ENCODE measurements at places on chromosomes 2 and 18.

- no peak for DNase-seq
Measured at GRCh38 chr2:202037086-202037485, 3.4 kb downstream of the FZD7 start.

DNA sequence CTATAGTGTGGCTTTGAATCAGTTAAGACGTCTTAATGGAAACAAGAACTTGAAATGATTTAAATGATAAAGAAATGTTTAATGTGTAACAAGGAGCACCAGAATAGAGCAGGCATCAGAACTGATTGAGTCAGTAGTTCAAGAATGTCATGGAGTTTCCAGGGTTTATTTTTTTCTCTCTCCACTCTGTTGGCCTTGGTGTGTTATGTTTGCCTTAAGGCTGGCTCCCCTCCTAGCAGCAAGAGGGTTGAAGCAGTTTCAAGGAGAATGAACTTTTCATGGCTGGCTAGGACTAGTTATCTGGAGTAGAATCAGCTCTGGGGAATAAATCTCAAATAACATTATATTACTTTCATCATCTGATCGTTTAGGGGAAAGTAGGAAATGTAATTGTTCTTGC is 13.4 kb upstream of the GLS start:
- DNase-seq, result no peak

DNA sequence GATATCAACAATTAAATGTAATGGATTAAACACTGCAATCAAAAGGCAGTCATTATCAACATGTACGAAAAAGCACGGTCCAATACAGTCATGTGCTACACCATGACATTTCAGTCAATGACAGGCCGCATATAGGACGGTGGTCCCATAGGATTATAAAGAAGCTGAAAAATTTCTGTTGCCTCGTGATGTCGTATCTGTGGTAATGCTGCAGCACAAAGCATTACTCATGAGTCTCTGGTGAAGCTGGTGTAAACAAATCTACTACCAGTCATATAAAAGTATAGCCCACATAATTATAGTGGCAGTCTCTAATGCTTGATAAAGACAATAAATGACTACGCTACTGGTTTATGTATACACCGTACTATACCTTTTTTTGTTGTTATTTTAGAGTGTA is 58.4 kb downstream of the RABL2A start:
- DNase-seq, result no peak

DNA sequence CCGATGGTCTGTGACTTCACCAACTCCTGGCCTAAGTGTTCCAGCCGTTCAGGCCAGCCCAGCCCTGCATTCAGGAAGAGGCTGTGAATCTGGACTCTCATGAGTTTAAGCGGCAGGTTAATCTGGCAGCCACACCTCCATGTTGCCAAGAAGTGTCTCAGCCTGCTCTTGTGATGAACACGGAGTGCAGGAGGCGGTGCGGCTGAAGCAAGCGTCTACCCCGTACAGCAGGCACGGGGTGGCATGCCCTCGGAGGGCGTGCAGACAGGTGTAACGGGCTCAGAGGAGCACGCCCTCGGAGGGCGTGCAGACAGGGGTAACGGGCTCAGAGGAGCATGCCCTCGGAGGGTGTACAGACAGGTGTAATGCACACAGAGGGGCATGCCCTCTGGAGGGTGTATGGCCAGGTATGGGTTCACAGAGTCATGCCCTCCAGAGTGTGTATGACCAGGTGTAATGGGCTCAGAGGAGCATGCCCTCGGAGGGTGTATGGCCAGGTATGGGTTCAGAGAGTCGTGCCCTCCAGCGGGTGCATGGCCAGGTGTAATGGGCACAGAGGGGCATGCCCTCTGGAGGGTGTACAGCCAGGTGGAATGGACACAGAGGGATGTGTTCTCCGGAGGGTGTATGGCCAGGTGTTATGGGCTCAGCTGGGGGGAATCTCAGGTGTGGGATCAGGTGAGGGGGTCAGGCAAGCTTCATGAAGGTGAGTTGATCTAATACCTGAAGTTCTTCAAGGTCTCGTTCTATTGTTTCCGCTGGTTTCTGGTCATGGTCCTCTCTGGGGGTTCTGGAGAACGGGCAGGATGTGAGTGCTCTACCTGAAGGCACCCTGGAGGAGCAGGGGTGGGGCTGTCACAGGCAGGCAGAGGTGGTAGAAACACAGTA is 22.6 kb downstream of the CROCC2 start:
- no peak for DNase-seq

DNA sequence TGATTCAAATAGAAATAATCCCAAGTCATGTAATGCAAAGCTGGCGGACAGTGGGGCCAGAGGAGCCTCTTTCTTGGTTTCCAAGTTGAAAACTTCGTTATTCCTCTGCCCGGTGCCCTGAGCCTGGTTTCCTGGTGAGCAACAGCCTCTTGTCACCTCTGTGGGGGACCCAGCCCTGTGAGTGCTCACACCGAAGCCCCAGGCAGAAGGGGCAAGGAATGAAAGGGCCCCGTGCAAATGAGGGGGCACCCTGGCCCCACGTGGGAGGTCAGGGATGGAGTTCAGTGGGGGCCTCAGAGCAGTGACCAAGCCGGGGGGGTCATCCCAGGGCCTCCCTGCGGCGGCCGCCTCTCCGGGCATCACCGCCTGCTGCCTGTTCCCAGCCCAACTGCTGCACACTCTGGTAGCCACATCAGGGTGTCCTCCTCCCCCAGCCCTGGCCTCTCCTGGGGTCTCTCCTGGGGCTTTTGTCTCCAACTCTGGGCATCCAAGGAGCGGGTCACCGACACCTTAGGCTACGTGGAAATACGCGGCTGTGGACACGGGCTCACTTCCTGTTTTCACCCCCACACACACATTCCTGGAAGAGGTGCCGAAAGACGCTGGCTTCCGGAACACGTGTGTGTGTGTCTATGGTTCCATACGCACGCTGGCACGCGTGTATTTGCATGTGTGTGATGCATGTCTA is 64.5 kb downstream of the TWIST2 start:
- no peak for DNase-seq

Measured in NCI-H1694 (cell line).